Coronary artery (tissue), 2 donors: ENCODE measurements at places on chromosomes 5 and 9.

GRCh38 chr5:72561148-72561972 lies 54.1 kb upstream of the ZNF366 start:
- no peak for DNase-seq

DNA sequence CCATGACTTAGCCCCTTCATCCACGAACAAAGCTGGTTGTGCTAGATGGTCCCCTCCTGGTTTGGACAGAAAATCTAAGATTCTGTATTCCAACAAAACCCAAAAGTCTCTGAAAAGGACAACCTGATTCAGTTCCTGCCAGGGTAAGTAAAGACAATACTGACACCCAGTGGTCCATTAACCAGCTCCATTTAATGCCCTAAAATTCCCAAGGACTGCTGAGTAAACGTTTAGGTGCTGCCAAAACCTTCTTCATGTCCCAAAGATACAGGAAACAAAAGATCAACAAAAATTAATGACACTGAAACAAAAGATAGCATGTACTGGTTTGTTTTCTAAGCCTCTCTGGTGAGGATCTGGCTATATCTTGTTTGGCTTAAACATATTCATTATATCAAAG lies 25.3 kb upstream of the PPP1R2B start:
- DNase-seq, result no peak

DNA sequence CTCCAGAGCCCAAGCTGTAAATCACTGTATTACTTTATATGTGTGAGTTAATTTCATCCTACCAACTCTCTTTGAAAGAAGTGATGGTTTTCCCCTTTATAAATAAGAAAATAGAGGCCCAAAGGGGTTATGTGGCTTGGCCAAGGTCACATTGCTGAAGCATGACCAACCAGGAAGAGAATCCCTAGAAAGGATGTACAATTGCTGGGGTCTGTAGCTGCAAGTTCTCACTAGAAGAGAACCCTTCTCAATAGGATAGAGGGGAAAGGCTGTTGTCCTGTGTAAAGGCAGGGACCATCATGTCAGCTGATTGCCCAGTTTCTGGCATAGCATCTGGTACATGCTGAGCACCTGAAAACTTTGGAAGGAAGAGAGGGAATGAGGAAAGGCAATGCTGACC lies 39.0 kb upstream of the FAT2 start:
- no peak for DNase-seq

DNA sequence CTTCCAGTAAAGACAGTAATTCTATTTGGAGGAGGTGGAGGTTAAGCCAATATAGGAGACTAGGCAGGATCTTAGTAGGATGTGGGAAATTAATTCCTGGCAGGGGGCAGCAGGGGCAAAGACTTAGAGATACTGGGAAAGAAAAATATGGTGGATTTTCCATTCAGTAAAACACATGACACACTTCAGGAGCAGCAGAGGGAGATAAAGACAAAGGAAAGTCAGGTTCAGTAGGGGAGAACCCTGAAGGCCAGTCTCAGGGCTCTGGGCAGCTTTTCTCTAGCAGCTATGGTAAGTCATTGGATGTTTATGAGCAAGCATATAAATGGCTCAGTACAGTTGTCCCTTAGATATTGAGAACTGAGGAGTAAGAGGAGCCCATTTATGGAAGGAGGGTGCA lies 105.5 kb downstream of the PJA2 start:
- DNase-seq, result no peak

- DNase-seq, result no peak
These were observed 608.9 kb downstream of the IRX1 start for GRCh38 chr5:4204276-4205141.

DNA sequence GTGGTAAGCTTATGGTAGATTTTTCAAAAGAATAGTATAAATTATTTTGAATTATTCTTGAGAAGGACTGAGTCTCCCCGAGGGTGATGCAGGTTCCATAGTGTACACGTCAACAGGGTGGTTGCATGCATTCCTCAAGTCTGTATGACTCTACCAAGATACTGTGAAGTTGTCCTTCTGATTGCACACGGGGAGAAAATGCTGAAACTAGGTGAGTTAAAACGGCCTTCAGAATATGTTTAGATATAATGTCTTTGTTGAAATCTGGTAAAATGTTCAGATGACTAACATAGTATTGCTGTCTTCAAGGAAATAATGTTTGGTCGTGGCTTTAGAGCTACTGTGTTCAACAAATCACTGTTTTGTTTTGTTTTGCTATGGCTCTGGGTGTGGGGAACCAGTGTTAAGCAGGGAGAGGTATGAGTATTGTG lies 22.4 kb upstream of the TNFAIP8 start:
- DNase-seq, result no peak

- DNase-seq, result peak; percentile 75
These were observed 92.9 kb upstream of the NEK6 start for GRCh38 chr9:124164811-124165210.

DNA sequence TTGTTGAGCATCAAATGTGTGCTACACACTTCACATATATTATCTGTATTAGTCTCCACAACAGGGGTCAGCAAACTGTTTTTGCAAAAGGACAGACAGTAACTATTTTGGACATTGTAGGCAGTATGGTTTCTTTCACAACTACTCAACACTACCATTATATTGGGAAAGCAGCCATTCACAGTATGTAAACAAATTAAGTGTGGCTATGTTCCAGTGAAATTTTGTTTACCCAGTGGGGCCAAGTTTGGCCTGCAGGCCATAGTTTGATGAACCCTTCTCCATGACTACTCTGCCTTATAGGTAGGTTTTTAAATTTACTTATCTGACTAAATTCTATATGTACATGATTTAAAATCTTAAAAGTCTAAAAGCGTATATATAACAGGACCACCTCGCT lies 13.0 kb upstream of the FAM151B start:
- DNase-seq, result no peak

- DNase-seq, result no peak
These were observed 179.1 kb downstream of the MUSK start for GRCh38 chr9:110847671-110848070.

GRCh38 chr5:82314964-82315758 lies 37.0 kb upstream of the RPS23 start:
- no peak for DNase-seq

DNA sequence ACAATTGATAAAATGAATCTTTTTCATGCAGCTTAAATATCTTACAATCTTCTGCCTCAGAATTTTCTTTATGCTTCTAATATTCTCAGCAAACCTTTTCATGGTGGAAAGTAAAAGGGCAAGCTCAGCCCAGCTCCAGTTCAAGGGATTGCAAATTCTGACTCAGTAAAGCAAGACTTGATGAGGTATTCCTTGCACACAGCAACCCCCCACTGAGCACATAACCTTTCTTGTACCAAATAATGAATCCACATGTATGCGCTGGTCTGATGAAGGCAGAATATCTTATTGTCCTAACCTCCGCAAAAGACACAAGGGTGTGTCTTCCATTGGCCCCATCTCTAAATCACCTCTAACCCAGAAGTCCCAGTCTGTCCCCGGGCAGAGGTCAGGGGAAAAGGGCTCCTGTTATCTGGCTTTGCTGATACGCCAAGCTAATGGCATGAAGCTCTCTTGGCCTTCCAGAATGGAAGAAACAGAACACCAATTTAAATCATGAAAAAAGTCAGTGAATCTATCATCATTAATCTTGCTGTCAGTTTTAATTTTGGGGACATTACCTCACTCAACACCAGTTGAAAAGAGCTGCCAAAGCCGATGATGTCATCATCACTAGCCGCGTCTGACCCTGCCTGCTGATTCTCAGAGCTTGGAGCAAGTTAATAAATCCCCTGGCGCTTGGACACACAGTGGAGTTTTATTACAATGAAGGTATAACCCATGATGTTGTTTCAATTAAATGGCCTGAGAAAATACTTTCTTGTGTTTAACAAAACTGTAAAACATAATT lies 592.5 kb upstream of the CLINT1 start:
- no peak for DNase-seq

- no peak for DNase-seq
These were observed 145.5 kb upstream of the PCA3 start for GRCh38 chr9:76618762-76619161.

GRCh38 chr9:129697656-129698253 lies 32.3 kb downstream of the PRRX2 start:
- peak; percentile 87 for DNase-seq

GRCh38 chr9:93824386-93825294 lies 130.5 kb downstream of the BARX1 start:
- no peak for DNase-seq

GRCh38 chr9:126393876-126394275 lies 67.2 kb downstream of the MVB12B start:
- no peak for DNase-seq

- no peak for DNase-seq
These were observed 135.4 kb upstream of the CCDC152 start for GRCh38 chr5:42621242-42621641.

DNA sequence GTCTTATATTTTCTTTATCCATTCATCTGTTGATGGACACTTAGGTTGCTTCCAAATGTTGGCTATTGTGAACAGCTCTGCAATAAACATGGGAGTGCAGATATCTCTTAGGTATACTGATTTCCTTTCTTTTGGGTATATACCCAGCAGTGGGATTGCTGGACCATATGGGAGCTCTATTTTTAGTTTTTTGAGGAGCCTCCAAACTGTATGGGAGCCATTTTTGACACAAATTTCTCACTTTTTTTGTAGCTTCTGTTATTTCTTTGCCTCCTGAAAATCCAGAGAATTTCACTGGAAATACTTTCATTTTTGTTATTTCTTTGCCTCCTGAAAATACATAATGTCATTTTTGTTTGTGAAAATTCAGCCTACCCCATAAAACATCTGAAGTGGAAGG lies 15.0 kb upstream of the RANBP17 start:
- no peak for DNase-seq

DNA sequence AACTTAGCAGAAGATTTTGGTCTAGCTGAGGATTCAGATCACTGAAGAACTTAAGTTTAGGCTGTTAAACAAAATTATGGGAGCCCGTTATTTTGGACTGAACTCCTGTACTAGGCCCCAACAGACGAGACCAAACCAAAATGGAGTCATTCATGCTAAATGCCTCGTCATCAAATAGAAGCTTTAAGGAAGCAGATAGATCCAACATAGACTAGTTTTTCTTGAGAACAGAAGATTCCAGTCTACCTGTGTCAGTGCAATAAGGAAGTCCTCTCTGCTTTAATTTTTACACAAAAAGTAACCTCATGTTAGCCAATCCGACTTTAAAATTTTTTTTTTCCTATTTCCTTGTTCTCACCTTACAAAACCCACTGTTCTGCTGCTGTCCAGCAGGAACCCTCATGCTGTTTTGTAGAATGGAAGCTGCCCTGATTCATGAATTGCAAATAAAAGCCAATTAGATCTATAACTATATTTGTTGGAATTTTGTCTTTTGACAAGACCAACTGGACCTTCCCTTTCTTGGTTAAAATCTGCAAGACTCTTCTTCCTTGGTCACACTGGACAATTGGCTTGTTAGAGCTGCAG lies 29.0 kb upstream of the GOLM1 start:
- no peak for DNase-seq

DNA sequence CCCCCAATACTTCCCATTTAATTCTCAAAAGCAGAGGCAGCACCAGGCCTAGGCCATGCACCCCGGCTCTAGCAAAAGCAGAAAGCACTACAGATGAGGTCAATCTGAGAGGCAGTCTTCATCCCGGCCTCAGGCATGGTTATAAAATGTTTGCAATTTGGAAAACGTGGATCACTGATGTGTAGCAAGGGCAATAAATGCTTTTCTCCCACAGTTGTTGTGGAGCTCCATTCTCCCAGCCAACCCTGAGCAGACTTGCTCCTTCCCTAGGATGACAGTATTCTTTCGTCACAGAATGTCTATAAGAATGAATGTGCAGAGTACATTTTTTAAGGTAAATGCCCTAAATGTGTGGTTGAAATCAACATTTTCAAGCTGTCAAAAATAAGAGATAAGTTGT lies 157.3 kb upstream of the DAPK1 start:
- DNase-seq, result no peak

GRCh38 chr5:159906463-159906862 lies 9.8 kb upstream of the ADRA1B start:
- no peak for DNase-seq

DNA sequence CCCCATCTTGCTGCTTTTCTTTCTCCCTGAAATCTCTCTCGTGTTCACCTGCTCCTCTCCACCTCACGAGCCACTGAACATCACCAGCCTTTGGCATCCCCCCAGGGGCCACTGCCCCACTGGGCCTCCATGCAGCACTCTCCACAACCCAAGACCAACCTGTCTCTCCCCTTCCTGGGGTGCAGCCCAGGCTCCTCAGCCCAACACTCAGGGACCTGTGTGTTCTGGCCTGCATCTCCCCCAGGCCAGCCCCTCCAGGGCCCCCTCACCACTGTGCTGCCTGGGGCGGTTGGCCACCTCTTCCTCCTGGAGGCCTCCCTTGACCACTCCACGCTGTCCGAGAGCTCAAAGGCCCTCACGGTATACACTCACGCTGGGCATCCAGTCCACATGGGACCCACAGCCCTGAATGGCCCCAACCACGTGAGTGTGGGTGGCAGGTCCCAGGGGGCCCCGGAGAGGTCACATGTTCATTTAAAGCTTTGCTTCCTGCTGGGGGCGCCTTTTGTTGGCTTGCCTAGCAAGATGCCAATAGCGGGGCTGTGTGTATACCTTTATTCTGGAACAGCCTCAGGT lies 453 bp upstream of the DOK3 start:
- no peak for DNase-seq

DNA sequence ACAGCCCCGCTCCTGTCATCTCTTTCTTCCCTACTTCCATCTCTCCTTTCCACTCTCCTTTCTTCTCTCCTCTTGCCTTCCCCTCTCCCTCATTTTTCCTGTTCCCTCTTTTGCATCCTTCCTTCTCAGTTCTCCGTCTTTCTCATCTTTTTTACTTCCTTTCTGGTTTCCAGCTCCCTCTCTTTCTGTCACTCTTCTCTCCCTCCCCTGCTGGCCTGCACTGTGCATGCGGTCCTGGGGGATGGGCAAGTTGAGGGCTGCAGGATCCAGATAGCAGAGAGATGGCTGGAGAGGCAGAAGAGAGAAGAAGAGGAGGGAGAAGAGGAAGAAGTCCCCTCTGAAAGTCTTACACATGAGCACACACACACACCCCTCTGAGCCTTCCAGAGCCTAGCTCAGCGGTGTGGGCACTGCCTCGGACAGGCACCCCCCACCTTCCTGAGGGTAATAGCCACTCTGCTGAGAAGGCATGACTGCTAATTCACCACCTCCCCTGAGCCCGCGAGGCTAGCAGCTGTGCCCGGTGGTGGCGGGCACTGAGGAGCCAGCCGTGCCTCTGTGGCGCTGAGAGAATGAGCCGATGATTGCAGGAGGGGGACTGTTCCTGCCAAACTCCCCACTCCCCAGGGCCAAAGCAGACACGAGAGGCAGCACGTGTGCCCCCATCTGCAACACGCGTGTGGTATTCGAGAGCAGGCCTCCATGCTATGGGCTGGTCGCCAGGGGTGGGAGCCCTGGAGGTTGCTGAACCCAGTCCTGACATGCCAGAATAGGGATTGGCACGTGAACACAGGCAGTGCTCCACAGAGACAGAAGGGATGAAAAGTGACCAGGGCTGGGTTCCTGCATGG lies 3.7 kb upstream of the CAMK2A start:
- DNase-seq, result no peak
